ENCODE measurements at places on chromosomes 7 and 10. TPM values are rescaled to one million over a fixed set of nuclear protein-coding genes. Genes with fewer than 3 reads are reported as not detected.

Gene BICC1
- 10.3 TPM for total RNA-seq

Gene NT5C2
- 57.3 TPM for total RNA-seq

Gene SEMA3A
- total RNA-seq = 4.4 TPM

Gene UTF1
- not detected for total RNA-seq

Gene LRRTM3
- total RNA-seq = 0.05 TPM
